NCI-H1092 (cell line): ENCODE measurements at places on chromosomes 4 and X.

DNA sequence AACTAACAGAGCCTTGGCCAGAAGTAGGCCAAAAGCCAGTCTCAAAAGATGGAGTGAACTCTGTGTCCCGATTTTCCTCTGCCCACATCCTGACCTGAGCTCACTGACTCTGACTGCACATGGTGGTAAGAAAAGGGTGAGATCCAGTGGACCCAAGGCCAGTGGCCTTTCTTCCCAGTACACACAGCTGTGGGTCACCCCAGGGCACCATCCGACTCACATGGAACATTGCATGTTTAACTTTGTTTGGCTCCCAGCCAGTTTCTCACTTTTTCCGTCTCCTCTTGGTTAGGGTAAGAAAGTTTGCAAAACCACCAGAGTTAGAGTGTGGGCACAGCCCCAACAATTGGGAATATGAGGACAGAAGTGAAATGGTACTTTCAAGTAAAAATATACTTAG is 69.8 kb downstream of the GAB1 start:
- no peak for DNase-seq

GRCh38 chrX:153744210-153745066 is 19.6 kb upstream of the PLXNB3 start:
- peak; percentile 37 for DNase-seq

GRCh38 chrX:16210061-16210460 is 42.8 kb downstream of the MAGEB17 start:
- DNase-seq, result no peak

- DNase-seq, result peak; percentile 2
Measured at GRCh38 chr4:129364747-129365452, 268.9 kb downstream of the C4orf33 start.

DNA sequence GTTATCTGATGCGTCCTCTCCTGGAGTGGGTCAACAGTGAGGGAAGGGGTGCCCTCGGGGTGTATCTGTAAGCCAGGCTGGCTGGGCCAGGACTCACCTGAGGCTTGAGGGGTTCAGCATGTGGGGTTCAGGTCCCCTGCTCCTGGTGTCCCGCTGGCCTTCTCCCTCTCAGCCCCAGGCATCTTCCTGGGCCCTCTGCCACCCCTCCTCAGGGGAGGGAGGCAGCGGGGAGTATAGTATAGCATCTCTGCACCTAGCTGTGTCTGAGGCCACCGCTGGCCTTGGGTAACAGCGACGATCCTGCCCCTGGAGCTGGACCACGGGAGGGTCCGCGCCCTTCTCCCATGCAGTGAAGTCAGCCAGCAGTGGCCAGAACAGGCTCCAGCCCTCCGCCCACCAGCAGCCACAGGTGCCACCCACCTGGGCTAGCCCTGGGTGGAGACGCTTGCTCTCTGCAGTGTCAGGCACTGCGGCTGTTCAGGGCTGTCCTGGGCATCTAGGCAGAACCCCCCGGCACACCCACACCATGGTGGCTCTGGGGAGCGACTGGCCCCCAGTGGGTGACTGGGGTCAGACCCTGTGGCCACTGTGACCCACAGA is 110.7 kb upstream of the NKX1-1 start:
- DNase-seq, result no peak

GRCh38 chr4:125358453-125358852 is 43.7 kb downstream of the FAT4 start:
- DNase-seq, result no peak

DNA sequence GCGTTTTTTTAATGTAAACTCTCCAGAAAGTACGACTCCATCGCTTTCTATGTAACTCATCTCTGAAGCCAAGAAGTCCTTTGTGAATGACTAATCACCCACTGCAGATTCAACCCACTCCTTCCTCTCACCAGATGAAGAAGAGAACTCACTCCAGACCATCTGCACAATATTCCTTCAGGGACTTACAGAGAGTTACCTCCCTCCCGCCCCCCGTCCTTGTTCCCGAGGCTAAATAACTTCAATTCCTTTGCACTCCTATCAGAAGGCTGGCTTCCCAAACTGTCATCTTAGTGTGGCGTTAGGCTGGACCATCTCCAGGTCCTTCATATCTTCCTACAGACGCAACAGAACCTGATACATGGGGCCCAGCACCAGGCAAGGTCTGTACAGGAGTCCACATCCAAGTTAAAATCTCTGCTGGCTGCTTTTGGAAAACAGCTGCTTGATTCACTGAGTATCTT is 82.4 kb downstream of the AFAP1 start:
- no peak for DNase-seq

DNA sequence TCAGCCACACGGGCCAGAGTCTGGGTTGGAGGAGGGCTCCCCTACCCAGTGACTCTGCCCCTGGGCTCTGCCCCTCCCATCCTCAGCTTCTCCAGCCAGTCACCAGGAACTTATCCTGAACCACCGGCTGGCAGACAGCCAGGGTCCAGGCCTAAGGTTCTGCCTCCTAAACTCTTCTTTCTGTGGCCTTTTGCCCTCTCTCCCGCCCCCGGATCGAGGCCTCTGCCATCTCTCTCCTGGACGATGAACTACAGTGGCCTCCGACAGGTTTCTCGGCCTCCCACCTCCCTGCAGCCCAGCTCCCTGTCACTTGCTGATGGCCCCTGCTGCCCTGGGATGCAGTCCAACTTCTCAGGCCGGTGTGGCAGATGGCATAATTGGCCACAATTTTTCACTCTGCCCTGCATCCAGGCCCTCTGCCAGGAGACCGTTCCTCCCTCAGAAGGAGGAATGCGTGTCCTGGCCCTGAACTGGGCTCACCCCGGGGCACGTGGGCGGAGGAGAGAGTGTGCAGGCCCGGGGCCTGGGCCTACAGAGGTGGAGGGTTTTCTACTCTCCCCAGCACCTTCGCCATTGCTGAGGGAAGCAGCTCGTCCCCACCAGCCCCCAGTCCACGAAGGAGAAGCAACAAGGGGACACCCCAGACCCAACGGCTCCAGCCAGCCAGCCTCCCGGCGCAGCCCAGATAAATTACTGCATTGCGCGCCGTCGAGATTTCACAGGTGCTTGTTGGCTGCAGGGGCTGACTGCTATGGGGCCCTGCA is 81.9 kb upstream of the LRPAP1 start:
- peak; percentile 82 for DNase-seq
